Activated CD4-positive, alpha-beta T cell treated with anti-CD3 and anti-CD28 coated beads, Interleukin-2, amount 10 ng/mL, durations not matched to agents 7 days and 5 days (primary cell): ENCODE measurements at places on chromosomes 3 and 15. TPM values are rescaled to one million over a fixed set of nuclear protein-coding genes. Genes with fewer than 3 reads are reported as not detected.

DNA sequence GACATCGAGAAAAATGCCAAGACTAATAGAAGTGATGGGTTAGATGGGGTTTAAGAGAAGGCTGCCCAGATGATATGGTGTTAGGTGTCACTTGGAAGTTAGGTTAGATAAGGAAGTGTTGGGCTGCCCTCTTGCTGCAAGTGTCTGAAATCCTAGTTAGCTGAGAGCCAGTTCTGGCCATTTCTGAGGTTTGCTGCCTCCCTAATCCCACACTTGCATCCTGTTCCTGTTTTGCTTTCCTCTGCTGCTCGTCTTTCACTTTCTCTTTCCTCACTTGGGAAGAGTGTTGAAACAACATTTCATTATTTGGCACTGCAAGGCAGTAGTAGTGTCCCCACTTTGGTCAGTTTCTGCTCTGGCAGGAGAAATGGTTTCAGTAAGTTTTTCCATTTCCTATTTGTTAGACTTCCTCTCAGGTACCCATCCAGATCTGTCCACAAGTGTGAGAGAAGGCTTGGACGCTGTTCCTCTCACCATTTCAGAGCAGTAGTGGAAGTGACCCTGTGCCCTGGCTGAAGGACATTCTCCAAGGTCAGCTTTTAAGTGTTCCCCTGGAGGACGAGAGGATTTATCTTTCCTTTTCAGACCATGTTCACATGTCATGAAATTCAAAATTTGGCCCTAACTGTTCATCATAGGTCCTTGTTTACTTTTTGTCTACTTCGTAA lies 93.3 kb downstream of the ADAMTSL3 start:
- DNase-seq = no peak

GRCh38 chr15:73931441-73931840 lies 5.2 kb downstream of the LOXL1 start:
- DNase-seq = no peak

DNA sequence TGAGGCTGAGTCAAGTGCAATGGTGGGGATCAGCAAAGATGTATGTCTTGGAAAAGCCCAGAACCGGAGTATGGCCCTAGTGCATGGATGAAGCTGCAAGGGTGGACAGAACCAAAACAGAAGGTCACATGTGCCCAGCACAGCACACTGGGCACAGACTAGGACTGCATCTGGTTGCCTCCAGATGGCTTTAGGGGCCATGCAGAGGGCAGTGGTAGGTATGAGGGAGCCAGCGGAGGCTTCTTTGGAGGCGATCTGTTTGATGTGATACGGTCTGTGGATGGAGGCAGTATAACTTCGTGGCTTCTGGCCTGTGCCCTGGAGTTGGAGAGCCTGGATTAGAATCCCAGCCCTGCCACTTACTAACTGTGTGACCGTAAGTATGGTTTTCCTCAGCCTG lies 29.4 kb downstream of the SV2B start:
- no peak for DNase-seq

LYZL4 gene
- total RNA-seq = not detected

- DNase-seq = no peak
Measured at GRCh38 chr3:129517516-129517915, 10.9 kb upstream of the RHO start.

GRCh38 chr15:67747921-67748320 lies 77.4 kb upstream of the SKOR1 start:
- no peak for DNase-seq

- DNase-seq = no peak
Measured at GRCh38 chr15:69542028-69542427, 89.4 kb downstream of the RPLP1 start.

SCN11A gene
- total RNA-seq = 0.05 TPM

AGBL1 gene
- not detected for total RNA-seq

GRCh38 chr15:87609894-87610293 lies 646.6 kb downstream of the NTRK3 start:
- DNase-seq = no peak
